ENCODE measurements at places on chromosomes 6 and 20.

DNA sequence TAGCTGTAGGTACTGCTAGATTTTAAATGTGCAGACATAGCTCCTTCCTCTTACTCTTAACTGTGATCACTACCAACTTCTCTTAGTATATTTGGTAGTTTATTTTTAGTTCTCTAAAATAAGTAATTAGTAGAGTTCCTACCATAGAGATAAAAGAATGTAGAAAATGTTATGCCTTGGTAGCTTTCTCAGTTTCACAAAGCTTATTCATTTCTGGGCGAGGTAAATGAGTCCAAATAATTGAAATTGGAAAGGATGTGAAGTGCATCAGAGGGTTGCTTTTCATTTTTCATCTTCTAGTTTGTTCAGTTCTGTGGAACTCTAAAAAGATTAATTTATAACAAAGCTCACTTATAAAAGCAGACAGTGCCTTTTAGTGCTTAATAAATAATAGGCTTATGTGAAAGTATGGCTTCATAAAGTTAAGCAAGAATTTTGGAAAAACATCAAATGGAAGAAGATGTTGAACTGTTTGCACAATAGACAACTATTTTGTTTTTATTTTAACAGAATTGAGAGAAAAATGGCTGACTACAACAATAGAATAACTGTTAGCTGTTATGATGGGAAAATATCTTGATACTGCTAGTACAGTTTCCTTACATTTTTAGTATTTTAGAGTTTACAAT is 303.7 kb downstream of the UTRN start:
- no peaks in the 10 kb centered on the region for H3K27me3 ChIP-seq
- no peaks in the 10 kb centered on the region for H3K36me3 ChIP-seq
- H3K4me1 ChIP-seq, result peaks cover 28% of the 10 kb centered on the region
- no peak overlapping the region for H3K27ac ChIP-seq
- H3K4me3 ChIP-seq, result no peak overlapping the region

GRCh38 chr20:63273059-63273579 is 506 bp downstream of the ARFGAP1 start:
- H3K27me3 ChIP-seq, result no peaks in the 10 kb centered on the region
- no peak overlapping the region for H3K27ac ChIP-seq
- peak overlapping the region; percentile 89 for H3K4me3 ChIP-seq
- no peak for DNase-seq
- 0 out of 2 replicates have a peak, but pooled peaks cover 3% of the 10 kb centered on the region for H3K36me3 ChIP-seq

GRCh38 chr6:133251688-133252087 is 10.5 kb downstream of the EYA4 start:
- DNase-seq, result no peak
- H3K27ac ChIP-seq, result no peak overlapping the region
- H3K4me3 ChIP-seq, result no peak overlapping the region
- H3K36me3 ChIP-seq, result no peaks in the 10 kb centered on the region
- no peaks in the 10 kb centered on the region for H3K4me1 ChIP-seq

- H3K27me3 ChIP-seq, result no peaks in the 10 kb centered on the region
- H3K36me3 ChIP-seq, result no peaks in the 10 kb centered on the region
- no peak overlapping the region for H3K27ac ChIP-seq
- no peak overlapping the region for H3K4me3 ChIP-seq
These were observed 191.8 kb upstream of the RREB1 start for GRCh38 chr6:6915813-6916547.

DNA sequence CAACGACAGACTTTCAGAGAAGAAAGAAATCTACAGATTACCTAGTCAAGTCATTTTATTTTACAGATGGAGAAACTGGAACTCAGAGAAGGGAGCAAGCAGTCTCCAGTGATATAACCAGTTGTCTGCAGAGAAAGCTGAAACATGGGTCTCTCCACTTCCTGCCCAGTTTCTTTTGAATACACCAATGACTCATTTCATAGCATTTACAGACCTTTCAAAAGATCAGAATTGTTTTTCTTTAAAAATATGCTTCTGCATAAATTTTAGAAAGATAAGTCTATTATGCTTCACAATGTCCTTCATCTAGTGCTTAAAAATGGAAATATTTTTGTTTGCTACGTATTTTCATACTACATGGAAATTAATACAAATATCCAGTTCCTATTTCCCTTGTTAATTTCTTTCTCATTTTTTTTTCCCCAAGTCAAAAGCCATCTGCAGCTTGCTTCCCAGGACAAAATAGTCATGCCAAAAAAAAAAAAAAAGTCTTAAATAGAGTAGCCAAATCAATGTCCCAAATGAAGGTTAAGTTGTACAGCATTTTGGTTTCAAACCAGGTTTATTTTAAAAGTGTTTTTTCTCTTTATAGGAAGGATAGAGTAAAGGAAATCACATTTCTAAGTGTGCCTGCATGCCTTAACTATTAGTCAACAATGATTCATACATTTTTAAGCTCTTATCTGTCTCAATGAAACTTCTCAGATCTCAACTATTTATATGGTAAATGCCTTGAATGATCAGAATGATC is 36.9 kb downstream of the ARHGAP18 start:
- no peak overlapping the region for H3K27ac ChIP-seq
- no peak overlapping the region for H3K4me3 ChIP-seq
- DNase-seq, result no peak
- peaks cover 13% of the 10 kb centered on the region for H3K4me1 ChIP-seq
- H3K36me3 ChIP-seq, result no peaks in the 10 kb centered on the region

GRCh38 chr20:11188843-11189603 is 515.2 kb upstream of the JAG1 start:
- H3K27ac ChIP-seq, result no peak overlapping the region
- DNase-seq, result no peak
- H3K36me3 ChIP-seq, result no peaks in the 10 kb centered on the region
- no peaks in the 10 kb centered on the region for H3K27me3 ChIP-seq
- H3K4me3 ChIP-seq, result no peak overlapping the region

DNA sequence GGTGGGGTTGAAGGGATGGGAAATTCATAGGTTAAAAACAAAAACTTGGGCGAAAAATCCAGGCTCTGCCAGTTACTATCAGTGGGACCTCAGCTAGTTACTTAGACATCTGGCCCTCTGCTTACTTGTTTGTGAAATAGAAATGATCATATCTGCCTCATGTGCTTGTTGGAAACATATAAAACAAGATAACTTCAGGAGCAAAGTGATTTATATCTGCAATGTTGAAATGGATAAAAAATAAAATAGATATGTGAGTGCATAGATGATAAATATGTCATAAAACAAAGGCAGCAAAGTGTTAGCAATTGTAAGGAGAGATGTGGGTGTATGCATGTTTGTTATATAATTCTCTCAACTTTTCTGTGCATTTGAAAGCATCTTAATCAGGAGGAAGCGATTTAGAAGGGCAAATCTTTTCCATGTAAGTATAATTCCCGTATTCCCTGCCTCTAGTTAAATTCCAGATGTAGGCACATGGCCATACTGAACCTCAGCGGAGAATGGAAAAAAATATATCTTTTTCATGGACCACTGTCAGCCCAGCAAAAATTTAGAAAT is 579.0 kb upstream of the FLRT3 start:
- H3K27me3 ChIP-seq, result no peaks in the 10 kb centered on the region
- H3K4me3 ChIP-seq, result no peak overlapping the region
- no peak overlapping the region for H3K27ac ChIP-seq
- no peak for DNase-seq
- H3K36me3 ChIP-seq, result no peaks in the 10 kb centered on the region
- peaks cover 23% of the 10 kb centered on the region for H3K4me1 ChIP-seq

DNA sequence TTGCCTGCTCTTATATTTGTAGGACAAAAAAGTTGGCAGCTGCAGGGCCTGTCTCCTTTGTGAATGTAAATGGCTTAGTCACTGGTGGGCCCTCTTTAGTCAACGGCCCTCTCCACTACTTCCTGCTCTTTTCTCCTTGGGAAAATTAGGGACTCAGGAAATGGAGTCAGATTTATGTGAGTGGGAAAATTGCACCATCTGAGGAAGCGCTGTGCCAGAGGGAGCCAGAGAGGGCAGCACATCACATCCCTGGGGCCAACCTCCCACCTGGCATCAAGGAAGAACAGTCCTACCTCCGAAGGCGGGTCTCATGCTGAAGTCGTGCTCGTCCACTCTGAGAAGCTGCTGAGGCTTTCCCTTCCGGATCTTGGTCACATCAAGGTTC is 15.6 kb downstream of the GABRR2 start:
- H3K36me3 ChIP-seq, result no peaks in the 10 kb centered on the region
- peaks cover 6% of the 10 kb centered on the region for H3K4me1 ChIP-seq
- H3K27ac ChIP-seq, result no peak overlapping the region
- H3K4me3 ChIP-seq, result no peak overlapping the region
- no peaks in the 10 kb centered on the region for H3K27me3 ChIP-seq

GRCh38 chr6:43763812-43764522 is 6.0 kb upstream of the VEGFA start:
- H3K27me3 ChIP-seq, result no peaks in the 10 kb centered on the region
- no peaks in the 10 kb centered on the region for H3K36me3 ChIP-seq
- no peak overlapping the region for H3K4me3 ChIP-seq

GRCh38 chr20:17925940-17926300 is 42.7 kb downstream of the SNX5 start:
- no peak overlapping the region for H3K27ac ChIP-seq
- DNase-seq, result no peak
- no peaks in the 10 kb centered on the region for H3K27me3 ChIP-seq

DNA sequence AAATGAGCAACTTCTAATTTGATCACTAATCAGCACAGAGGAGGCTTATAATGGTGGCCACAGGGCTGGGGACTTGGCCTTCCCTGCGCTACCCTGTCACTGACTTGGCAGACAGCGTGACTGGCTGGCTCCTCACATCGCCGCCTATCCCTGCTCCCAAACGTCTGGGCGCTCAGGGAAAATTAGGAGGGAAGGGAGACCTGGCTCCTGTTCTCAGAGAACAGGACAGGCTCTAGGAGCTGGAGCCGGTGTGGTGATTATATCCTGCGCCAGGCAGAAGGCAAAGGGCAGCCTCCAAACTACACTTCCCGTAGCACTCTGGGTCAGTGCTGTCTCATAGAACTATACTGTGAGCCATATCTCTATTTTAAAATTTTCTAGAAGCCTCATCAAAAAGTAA is 53.4 kb downstream of the VEGFA start:
- H3K27me3 ChIP-seq, result no peaks in the 10 kb centered on the region
- no peak for DNase-seq
- no peaks in the 10 kb centered on the region for H3K36me3 ChIP-seq

- DNase-seq, result peak; percentile 11
- H3K4me3 ChIP-seq, result no peak overlapping the region
- H3K27me3 ChIP-seq, result no peaks in the 10 kb centered on the region
- H3K27ac ChIP-seq, result no peak overlapping the region
- no peaks in the 10 kb centered on the region for H3K36me3 ChIP-seq
- no peaks in the 10 kb centered on the region for H3K4me1 ChIP-seq
These were observed 84.9 kb downstream of the BTBD9 start for GRCh38 chr6:38554700-38555413.

DNA sequence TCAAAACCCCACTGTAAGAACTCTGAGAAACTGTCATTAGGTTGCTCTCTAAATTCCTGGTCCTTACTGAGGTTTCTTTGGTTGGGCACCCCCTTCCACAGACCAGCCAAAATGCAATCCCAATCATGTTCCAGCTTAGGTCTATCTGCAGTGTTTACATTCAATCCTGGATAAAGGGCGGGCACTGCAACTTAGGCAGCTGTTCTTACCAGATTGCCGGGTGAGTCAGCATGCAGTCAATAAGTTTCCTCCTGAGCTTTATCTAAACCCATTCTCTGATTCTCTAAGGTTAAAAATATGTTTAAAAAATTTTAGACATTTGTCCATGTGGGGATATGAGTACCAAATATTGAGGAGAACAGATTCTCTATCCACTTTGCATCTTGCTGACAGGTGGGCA is 197.8 kb downstream of the HAO1 start:
- no peaks in the 10 kb centered on the region for H3K4me1 ChIP-seq
- no peaks in the 10 kb centered on the region for H3K36me3 ChIP-seq
- H3K27me3 ChIP-seq, result no peaks in the 10 kb centered on the region
- H3K27ac ChIP-seq, result no peak overlapping the region
- no peak overlapping the region for H3K4me3 ChIP-seq

DNA sequence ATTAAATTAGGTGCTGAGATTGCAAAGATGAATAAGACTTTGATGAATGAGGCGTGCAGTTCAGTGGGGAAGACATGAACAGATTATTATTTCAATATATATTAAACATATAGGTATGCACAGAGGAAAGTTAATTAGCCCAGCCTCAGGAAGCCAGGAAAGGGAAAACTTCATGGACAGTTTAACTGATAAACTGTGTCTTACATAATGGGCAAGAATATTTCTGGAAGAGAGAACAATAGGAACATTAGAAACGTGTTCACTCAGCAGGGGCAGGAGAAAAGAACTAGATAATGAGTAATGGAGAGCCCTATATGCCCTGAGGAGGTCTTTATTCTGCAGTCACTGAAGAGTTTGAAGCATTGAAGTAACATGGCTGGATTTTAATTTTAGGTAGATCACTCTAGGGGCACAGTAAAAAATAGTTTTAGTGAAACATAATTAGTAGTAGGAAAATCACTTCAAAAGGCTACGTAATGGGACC is 23.6 kb downstream of the CEP57L1 start:
- no peaks in the 10 kb centered on the region for H3K4me1 ChIP-seq
- no peaks in the 10 kb centered on the region for H3K27me3 ChIP-seq
- H3K4me3 ChIP-seq, result no peak overlapping the region
- H3K27ac ChIP-seq, result no peak overlapping the region

DNA sequence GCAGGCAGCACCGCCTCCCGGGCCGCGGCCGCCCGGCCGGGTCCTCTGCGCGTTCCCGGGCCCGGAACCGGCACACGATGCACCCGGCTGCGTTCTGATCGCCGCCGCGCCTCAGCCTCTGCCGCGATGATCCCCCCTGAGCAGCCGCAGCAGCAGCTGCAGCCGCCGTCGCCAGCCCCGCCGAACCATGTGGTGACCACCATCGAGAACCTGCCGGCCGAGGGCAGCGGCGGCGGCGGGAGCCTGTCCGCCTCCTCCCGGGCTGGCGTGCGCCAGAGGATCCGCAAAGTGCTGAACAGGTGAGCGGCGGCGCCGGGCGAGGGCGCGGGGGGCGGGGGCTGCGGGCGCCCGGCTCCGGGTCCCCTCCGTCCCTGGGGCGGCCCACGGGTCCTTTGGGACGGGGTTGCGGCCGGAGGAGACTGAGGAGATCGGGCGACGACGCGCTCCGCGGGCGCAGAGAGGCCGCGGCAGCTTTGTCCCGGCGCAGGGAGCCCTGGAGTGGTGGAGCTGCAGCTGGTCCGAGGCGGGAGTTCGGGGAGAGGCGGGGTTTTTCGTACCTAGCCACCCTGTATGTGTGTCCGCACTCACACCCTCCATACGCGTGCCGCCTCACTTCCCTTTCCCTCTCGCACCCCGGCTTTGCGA is 659 bp downstream of the SLC35F1 start:
- peak overlapping the region; percentile 80 for H3K4me3 ChIP-seq
- H3K27ac ChIP-seq, result no peak overlapping the region
- H3K27me3 ChIP-seq, result peaks cover 45% of the 10 kb centered on the region
- H3K36me3 ChIP-seq, result no peaks in the 10 kb centered on the region
- DNase-seq, result peak; percentile 71
- H3K4me1 ChIP-seq, result peaks cover 8% of the 10 kb centered on the region

DNA sequence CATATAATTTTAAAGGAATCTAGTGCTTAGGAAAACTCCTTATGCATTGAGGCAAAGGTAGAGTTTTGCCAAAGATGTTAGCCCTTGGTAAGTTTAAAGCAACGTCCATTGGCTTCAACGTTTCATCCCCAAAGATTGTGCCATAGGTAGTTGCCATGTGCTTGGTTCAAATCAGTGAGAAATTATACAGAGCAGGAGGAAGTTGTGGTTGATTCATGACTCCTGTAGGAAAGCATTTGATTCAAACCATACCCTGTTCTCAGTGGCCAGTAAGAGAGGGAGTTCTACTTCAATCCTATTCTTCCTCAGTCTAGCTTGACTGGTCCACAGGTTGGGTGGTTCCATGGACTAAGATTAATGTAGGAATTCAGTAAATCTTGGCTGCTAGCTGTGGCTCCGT is 535.6 kb downstream of the QKI start:
- H3K4me3 ChIP-seq, result no peak overlapping the region
- H3K27ac ChIP-seq, result no peak overlapping the region
- no peaks in the 10 kb centered on the region for H3K27me3 ChIP-seq
- H3K4me1 ChIP-seq, result peaks cover 31% of the 10 kb centered on the region

All from GM23338 (cell line).